ENCODE measurements at places on chromosomes 12 and 14. TPM values are rescaled to one million over a fixed set of nuclear protein-coding genes. Genes with fewer than 3 reads are reported as not detected.

- no peak for DNase-seq
Observed at GRCh38 chr12:103773109-103773910, 67.7 kb downstream of the NT5DC3 start.

DNA sequence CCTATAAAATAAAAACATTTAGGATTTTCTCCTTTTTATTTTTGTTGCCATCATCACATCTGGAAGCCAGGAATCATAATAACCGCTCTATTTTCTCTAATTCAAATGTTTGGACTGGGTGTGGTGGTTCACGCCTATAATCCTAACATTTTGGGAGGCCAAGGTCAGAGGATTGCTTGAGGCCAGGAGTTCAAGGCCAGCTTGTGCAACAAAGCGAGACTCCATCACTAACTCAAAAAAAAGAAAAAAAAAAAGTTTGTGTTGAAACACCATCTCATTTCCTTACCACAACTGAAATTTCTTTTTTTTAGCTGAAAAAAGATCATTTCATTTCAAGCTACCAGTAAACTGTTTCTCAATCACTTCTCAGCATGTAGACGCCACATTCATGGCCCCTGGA, 8.8 kb upstream of the BAZ1A start:
- DNase-seq, result no peak

- no peak for DNase-seq
Observed at GRCh38 chr12:96356831-96357230, 43.4 kb downstream of the CDK17 start.

DNA sequence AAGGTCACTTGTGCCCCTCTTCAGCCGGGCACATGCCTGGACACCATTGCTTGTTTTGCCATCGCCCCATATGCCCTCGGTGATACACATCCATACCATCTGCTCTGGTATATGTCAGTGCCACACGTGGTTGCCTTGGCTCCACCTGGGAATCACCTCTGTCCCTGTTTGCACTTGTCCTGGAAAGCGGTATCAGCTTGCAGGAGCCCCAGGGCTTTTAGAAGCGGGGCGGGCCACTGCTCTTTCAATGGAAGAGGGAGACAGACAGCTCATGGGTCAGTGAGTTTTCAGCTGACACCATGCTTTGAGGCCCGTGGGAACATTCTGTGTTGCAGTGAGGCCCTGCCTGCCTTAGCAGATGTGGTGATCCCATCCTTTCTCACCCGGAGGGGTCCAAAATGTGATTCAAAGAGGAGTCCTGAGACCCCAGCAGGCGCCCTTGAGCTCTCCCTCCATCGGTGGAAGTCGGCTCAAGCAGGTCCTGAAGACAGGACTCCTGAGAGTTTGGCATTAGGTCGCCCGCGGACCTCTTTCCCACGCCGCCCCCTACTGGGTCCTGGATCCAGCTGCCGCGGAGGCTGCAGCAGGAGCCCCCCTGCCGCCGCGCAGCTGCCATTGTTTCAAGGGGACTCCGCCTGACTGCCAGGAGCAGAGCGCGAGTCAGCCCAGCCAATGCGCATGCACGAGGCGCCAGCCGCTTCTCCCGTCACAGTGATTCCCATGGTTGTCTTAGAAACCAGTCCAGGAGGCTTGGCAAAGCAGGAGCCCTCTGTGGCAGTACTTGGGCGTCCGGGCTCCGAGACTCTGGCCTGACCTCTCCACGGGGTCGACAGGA, 773.2 kb upstream of the ALG10B start:
- no peak for DNase-seq

- DNase-seq, result no peak
Observed at GRCh38 chr12:75784591-75784990, 247.0 kb downstream of the PHLDA1 start.

DNA sequence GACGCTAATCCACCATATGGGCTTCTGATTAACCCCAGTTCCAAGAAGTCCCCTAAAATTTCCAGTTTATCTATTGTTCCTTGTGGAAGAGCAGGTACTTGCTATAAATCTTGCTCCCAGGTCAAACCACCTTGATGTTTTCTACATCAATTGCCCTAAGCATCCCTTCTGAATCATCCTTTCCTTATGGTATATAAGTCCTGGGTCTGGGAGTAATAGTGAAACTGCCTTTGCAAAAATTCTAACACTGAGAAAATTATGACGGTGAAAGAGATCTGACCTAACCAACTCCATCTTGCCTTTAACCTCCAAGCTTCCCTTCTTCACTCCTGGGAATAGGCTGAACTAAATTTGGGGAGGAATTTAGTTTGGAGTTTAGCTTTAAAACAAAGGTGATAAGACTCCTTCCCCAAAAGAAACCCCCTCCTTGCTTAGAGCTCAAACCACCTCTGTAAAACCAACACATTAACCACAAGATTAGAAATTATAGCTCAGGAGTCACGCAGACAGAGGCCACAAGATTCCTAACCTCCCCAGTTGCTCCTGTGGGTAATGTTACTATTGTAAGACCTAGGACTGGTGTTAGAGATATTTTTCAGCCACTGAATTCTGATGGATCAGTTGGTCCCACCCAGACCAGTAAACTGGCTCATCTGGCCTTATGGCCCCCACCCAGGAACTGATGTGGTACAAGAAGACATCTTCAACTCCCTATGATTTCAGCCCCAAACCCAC, 33.8 kb upstream of the DTX1 start:
- no peak for DNase-seq

DNA sequence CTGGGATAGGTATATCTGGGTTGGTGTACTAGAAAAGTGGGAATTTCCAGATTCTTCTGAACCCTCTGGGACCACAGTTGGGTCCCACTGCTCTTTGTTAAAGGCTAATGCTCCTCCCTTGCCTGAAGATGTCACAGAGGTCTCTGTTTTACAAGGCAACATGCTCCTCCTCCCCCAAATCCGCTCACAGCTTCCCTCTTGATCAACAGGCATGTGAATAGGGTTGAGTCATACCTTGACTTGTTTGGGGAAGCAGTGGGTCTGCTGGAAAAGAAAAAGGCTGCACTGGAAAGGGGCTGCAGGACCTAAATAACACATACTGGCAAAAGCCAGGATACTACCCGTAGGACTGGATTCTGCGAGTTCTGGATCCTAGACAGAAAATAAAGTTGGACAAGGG, 165.4 kb upstream of the TMEM260 start:
- no peak for DNase-seq

- no peak for DNase-seq
Observed at GRCh38 chr14:76313852-76314251, 62.1 kb upstream of the ESRRB start.

DNA sequence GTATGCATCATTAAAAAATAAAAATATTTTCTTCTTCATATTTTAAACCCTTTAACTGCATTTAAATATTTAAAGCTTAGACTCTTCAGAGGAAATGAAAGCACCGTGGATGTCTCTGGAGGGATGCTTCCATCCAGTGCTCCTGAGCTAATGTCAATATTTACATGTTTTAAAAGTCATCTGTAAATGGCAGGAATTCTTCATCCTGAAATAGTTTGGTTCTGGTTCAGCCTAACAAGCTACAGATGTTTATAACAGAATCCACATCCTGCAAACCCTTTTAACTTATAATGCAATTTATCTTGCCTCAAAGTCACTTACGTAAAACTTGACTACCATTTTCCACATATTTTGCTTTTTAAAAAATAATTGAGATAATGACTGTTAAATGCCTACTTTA, 1207.3 kb downstream of the SLC16A7 start:
- DNase-seq, result no peak

DNA sequence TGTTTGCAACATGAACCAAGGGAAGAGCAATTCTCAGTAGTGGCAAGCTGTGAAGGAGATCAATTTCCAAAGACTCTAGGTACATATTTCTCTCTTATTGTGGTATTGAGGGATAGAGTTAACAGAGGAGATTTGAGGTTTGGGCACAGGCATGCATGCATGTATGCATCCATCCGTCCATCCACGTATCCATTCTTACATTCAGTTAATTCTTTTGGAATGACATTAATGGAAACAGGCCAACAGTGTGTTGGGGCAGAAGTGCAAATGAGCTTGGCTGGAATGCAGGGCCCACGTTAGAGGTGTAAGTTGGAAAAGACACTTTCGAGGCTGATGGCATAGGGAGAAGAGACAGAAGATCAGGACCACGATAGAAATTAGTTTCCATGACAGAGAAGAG, 216.9 kb upstream of the PELI2 start:
- no peak for DNase-seq

DNA sequence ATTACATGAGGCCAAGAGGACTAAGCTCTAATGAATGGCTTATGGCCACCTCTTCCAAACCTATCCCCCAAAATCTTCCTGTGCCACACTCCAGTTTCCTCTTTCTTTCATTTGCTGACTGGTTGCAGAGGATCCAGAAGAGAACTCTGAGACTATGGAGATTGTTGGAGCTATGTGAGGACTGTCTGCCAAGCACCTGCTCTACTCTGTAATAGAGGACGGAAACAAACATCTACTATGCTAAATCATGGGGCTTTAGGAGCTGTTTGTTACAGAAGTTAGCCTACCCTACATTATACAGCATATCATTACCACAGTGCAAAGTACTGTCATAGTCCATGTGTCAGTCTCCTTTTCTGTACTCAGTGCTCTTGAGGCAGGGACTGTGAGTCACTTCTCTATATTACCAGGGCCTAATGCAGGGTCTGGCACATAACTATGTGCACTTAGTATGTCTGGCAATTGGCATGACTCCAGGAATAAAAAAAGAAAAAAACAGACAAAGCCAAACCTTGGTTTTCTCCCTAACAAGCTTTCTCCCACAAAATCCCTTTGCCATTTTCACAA, 95.1 kb downstream of the RPAP3 start:
- no peak for DNase-seq

The LGALS3 gene
- total RNA-seq, result 12.0 TPM

The OTX2 gene
- not detected for total RNA-seq

The PTPRB gene
- not detected for total RNA-seq

The KITLG gene
- total RNA-seq, result not detected

The PLEKHG3 gene
- total RNA-seq, result 6.2 TPM

The RNASE1 gene
- not detected for total RNA-seq

All from activated T-helper 1 cell treated with anti-CD3 and anti-CD28 coated beads, Interleukin-12 subunit alpha, Interleukin-12 subunit beta, Interleukin-2, Interleukin-4 antibody, amounts not matched to agents 30 ng/mL and 10 ng/mL and 1 ng/mL, durations not matched to agents 14 hours and 24 hours and 36 hours (primary cell).